ENCODE measurements at places on chromosomes 4 and X. TPM values are rescaled to one million over a fixed set of nuclear protein-coding genes. Genes with fewer than 3 reads are reported as not detected.

- H3K27ac ChIP-seq, result peak overlapping the region; percentile 85
- no peaks in the 10 kb centered on the region for H3K27me3 ChIP-seq
- H3K4me1 ChIP-seq, result peaks cover 7% of the 10 kb centered on the region
- peak overlapping the region; percentile 73 for H3K4me3 ChIP-seq
- peak; percentile 70 for DNase-seq
- peaks cover 3% of the 10 kb centered on the region for H3K36me3 ChIP-seq
These were observed 763 bp downstream of the PYURF start for GRCh38 chr4:88522702-88523324.

GRCh38 chr4:7105276-7105675 lies 37.4 kb upstream of the GRPEL1 start:
- peaks cover 22% of the 10 kb centered on the region for H3K4me1 ChIP-seq
- no peaks in the 10 kb centered on the region for H3K36me3 ChIP-seq
- DNase-seq, result no peak
- H3K27me3 ChIP-seq, result no peaks in the 10 kb centered on the region
- no peak overlapping the region for H3K27ac ChIP-seq
- no peak overlapping the region for H3K4me3 ChIP-seq

GRCh38 chrX:16185725-16186136 lies 18.4 kb downstream of the MAGEB17 start:
- H3K4me3 ChIP-seq, result no peak overlapping the region
- H3K27me3 ChIP-seq, result peaks cover 6% of the 10 kb centered on the region
- H3K4me1 ChIP-seq, result no peaks in the 10 kb centered on the region
- H3K36me3 ChIP-seq, result no peaks in the 10 kb centered on the region

DNA sequence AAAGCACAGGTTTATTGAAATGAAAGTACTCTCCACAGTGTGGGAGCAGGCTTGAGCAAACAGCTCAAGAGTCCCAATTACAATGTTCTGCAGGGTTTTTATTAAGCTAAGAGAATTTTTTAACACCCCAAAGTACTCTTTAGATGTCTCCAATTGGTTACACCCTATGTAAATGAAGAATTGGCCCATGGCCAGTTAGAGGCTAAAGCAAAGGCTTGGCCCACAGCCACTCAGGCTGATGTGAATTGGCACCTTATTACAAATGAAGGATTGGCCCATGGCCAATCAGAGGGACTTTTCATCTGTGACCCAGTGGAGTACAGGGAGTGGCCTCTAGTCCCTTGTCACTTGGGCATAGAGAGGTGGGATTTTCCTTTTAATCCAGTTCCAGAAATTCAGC lies 30.1 kb upstream of the IQCM start:
- no peak for DNase-seq
- H3K4me1 ChIP-seq, result no peaks in the 10 kb centered on the region
- H3K36me3 ChIP-seq, result no peaks in the 10 kb centered on the region
- H3K27me3 ChIP-seq, result no peaks in the 10 kb centered on the region
- no peak overlapping the region for H3K4me3 ChIP-seq

GRCh38 chr4:56468097-56468422 lies 643 bp downstream of the SRP72 start:
- DNase-seq, result no peak
- no peaks in the 10 kb centered on the region for H3K27me3 ChIP-seq
- peaks cover 3% of the 10 kb centered on the region for H3K36me3 ChIP-seq
- H3K4me3 ChIP-seq, result peak overlapping the region; percentile 82
- H3K27ac ChIP-seq, result peak overlapping the region; percentile 68

DNA sequence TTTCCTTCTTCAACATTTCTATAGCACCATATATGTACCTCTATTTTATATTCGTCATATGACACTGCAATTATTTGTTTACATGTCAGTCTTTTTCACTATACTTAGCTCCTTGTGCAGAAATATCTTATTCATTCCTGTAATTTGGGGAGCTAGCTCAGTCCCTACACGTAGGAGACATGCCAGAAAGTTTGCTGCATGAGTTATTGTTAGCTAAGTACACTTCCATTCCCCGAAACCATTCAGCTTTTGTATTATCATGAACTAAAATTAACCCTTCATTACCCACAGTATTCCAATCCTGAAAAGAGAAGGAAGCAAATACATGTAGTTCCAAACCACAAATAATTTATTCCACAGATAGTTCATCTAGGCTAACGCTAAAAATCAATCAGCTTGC lies 10.2 kb downstream of the CBR4 start:
- no peak overlapping the region for H3K27ac ChIP-seq
- no peak overlapping the region for H3K4me3 ChIP-seq
- no peaks in the 10 kb centered on the region for H3K27me3 ChIP-seq
- H3K4me1 ChIP-seq, result no peaks in the 10 kb centered on the region
- no peak for DNase-seq

- no peak for DNase-seq
- H3K27ac ChIP-seq, result no peak overlapping the region
- H3K36me3 ChIP-seq, result no peaks in the 10 kb centered on the region
- H3K4me1 ChIP-seq, result no peaks in the 10 kb centered on the region
These were observed 1617.2 kb downstream of the PCDH7 start for GRCh38 chr4:32337403-32337802.

GRCh38 chr4:55834086-55834795 lies 14.7 kb downstream of the EXOC1L start:
- H3K27ac ChIP-seq, result no peak overlapping the region
- no peaks in the 10 kb centered on the region for H3K27me3 ChIP-seq
- no peak for DNase-seq

DNA sequence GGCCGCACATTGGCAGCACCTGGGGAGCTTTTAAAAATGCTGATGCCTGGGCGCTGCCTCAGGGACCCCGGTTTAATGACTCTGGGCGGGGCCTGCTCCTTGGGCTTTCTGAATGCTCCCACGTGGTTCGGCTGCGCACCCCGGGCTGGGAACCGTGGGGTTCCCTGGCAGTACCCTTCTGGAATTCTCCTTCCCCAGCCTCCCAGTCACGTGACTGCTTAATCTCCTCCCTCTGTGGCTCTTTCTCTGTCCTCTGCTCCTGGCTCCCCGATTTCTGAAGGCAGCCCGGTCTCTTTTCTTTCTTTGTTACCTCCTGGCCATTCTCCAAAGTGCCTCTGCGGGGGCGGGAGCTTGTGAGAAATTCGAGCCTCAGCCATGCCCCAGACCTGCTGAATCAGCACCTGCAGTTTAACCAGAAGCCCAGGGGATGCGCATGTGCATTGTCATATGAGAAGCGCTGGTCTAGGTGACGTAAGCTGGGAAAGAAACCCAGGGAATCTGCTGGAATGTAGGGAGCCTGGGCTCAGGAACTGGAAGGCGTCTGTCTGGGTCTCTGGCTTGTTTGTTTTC lies 16.6 kb downstream of the CLCN4 start:
- DNase-seq, result no peak
- peaks cover 3% of the 10 kb centered on the region for H3K27me3 ChIP-seq
- H3K36me3 ChIP-seq, result no peaks in the 10 kb centered on the region
- H3K27ac ChIP-seq, result peak overlapping the region; percentile 51

GRCh38 chr4:166324321-166324720 lies 451.3 kb downstream of the TLL1 start:
- H3K4me3 ChIP-seq, result no peak overlapping the region
- DNase-seq, result no peak
- no peak overlapping the region for H3K27ac ChIP-seq

DNA sequence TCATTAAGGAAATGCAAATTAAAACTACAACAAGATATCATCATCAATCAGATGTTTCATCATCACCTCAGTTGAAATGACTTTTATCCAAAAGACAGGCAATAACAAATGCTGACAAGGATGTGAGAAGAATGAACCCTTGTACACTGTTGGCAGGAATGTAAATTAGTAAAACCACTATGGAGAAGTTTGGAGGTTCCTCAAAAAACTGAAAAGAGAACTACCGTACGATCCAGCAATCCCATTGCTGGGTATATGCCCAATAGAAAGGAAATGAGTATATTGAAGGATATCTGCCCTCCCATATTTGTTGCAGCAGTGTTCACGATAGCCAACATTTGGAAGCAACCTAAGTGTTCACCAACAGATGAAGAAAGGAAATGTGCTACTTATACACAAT lies 50.6 kb upstream of the STARD8 start:
- no peak overlapping the region for H3K27ac ChIP-seq
- no peaks in the 10 kb centered on the region for H3K36me3 ChIP-seq
- H3K27me3 ChIP-seq, result no peaks in the 10 kb centered on the region
- no peak overlapping the region for H3K4me3 ChIP-seq
- DNase-seq, result no peak

GRCh38 chr4:100894339-100894870 lies 376.6 kb upstream of the EMCN start:
- H3K36me3 ChIP-seq, result no peaks in the 10 kb centered on the region
- H3K4me1 ChIP-seq, result no peaks in the 10 kb centered on the region
- no peak overlapping the region for H3K27ac ChIP-seq
- DNase-seq, result no peak

- peaks cover 9% of the 10 kb centered on the region for H3K27me3 ChIP-seq
- no peaks in the 10 kb centered on the region for H3K36me3 ChIP-seq
- H3K27ac ChIP-seq, result no peak overlapping the region
- peak; percentile 53 for DNase-seq
- H3K4me1 ChIP-seq, result no peaks in the 10 kb centered on the region
- no peak overlapping the region for H3K4me3 ChIP-seq
These were observed 689 bp downstream of the NR0B1 start for GRCh38 chrX:30308263-30309138.

DNA sequence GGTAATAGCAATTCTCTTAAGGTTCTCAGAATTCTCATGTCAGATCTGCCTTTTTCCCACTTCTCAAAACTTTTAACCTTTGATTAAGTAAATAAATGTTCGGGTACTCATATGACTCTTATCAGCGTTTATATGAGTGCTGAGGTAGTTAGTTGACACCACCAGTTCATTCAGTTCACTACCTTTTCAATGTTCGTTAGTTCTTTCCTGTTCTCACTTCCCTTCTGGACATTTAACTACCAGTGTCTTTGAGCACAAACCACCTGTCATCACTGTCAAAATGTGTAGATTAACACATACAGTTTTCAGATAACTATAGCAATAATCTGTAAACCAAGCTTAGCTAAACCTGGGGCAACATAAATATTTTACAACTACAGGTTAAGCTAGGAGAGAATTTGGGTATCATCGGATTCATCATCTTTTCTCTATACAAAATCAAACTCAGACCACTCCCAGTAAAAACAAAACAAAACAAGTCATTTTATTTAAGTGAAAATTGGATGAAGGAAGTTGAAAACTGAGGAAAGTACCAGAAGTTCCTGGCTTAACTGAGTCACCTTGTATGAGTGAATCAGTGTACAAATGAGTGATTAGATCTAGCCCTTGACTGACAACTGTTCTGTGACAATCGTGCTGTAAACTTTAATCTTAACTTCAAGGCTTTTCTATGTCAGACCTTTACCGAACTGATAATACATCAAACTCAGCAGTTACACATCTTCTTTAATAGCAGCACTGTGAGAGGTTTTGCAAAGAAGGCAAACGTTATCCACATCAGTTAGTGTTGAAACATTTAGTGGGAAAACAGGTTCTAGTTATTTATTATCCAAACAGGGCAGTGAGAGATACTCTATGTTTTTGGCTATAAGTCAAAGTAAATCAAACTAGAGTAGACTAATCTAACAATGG lies 41.9 kb downstream of the ARHGEF38 start:
- peaks cover 4% of the 10 kb centered on the region for H3K4me1 ChIP-seq
- peak overlapping the region; percentile 14 for H3K4me3 ChIP-seq
- H3K27ac ChIP-seq, result peak overlapping the region; percentile 88

DNA sequence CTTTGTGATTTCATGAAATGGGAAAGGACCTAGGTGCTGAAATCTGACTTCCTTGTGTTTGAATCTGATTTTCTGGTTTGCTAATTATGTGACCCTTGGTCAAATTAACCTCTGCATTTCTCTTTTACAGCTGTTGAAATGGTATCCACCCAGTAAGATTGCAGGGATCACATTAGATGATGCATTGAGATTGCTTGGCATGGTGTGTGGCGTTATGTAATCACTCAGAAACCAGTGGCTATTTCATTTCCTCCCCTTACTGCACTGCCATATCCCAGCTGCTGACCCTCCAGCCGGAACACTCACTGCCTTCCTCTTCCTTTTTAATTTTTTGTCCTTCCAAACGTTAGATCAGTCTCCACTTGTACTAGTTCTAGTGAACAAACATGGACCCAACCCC lies 79.0 kb downstream of the KLHL8 start:
- no peak for DNase-seq
- H3K4me1 ChIP-seq, result no peaks in the 10 kb centered on the region
- no peak overlapping the region for H3K4me3 ChIP-seq
- no peaks in the 10 kb centered on the region for H3K27me3 ChIP-seq

DNA sequence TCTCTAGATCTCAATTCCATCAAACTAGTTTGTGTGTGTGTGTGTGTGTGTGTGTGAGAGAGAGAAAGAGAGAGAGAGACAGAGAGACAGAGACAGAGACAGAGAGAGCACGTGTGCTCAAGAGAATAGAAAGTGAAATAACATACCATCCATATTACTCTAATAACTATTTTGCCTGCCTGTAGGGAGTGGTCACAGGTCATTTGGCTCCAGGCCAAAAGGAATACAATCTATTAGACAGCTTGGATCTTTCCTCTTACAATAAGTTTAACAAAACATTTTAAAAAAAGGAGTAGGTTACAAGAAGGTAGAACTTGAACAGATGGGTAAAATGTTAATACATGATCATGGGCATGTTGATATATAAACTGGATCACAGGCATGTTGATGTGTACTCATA lies 76.2 kb downstream of the COL4A6 start:
- peaks cover 4% of the 10 kb centered on the region for H3K27me3 ChIP-seq
- no peaks in the 10 kb centered on the region for H3K4me1 ChIP-seq
- no peaks in the 10 kb centered on the region for H3K36me3 ChIP-seq
- H3K27ac ChIP-seq, result no peak overlapping the region
- DNase-seq, result no peak
- no peak overlapping the region for H3K4me3 ChIP-seq

DNA sequence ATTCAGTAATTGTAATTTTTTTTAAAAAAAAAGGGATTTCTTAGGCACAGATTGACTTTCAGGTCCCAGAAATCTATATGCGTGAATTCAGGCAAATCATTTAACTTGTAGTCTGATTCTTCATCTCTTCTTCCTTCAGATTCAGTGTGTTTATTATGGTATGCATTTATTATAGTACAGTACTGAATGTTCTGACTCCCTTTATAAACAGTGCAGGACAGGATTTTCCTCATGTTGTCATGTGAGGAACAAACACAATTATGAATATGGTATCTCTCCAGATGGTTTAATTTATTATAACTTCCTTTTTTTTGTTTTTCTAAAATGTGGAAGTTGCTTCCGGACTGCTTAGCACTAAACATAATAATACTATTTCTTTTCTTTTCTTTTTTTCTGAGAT lies 54.2 kb downstream of the RPS3A start:
- H3K4me3 ChIP-seq, result no peak overlapping the region
- no peak overlapping the region for H3K27ac ChIP-seq
- H3K4me1 ChIP-seq, result no peaks in the 10 kb centered on the region

GRCh38 chr4:155011163-155011780 lies 197.2 kb upstream of the NPY2R start:
- no peak overlapping the region for H3K27ac ChIP-seq
- no peaks in the 10 kb centered on the region for H3K36me3 ChIP-seq
- no peak overlapping the region for H3K4me3 ChIP-seq
- H3K4me1 ChIP-seq, result no peaks in the 10 kb centered on the region

- no peak for DNase-seq
- H3K4me3 ChIP-seq, result no peak overlapping the region
- no peak overlapping the region for H3K27ac ChIP-seq
- H3K4me1 ChIP-seq, result no peaks in the 10 kb centered on the region
These were observed 31.7 kb upstream of the CRMP1 start for GRCh38 chr4:5924461-5925125.

Gene MAGEA8
- not detected for total RNA-seq

Gene GABRB1
- total RNA-seq, result 0.79 TPM

Gene CYBB
- total RNA-seq, result 43.7 TPM

Gene HERC6
- 15.7 TPM for total RNA-seq

Gene KCTD8
- 1.3 TPM for total RNA-seq

Gene GNRHR
- not detected for total RNA-seq

Gene TMSB15C
- 1.5 TPM for total RNA-seq

Gene DRD5
- total RNA-seq, result not detected

Gene FRMPD4
- total RNA-seq, result not detected

Gene EGF
- total RNA-seq, result 3.3 TPM

Gene GAGE12F
- not detected for total RNA-seq
